Activated T-helper 9 cell treated with anti-CD3 and anti-CD28 coated beads, Interleukin-2, amount 50 U/mL, for 16 hours (primary cell): ENCODE measurements at places on chromosomes 2 and 18.

- DNase-seq: no peak
Observed at GRCh38 chr2:118535171-118535817, 312.2 kb downstream of the EN1 start.

- no peak for DNase-seq
Observed at GRCh38 chr18:23529604-23530003, 26.3 kb downstream of the RMC1 start.

- DNase-seq: no peak
Observed at GRCh38 chr2:233989221-233989858, 61.2 kb upstream of the SPP2 start.

GRCh38 chr18:31248783-31249521 is 69.0 kb upstream of the DSG1 start:
- DNase-seq: no peak

DNA sequence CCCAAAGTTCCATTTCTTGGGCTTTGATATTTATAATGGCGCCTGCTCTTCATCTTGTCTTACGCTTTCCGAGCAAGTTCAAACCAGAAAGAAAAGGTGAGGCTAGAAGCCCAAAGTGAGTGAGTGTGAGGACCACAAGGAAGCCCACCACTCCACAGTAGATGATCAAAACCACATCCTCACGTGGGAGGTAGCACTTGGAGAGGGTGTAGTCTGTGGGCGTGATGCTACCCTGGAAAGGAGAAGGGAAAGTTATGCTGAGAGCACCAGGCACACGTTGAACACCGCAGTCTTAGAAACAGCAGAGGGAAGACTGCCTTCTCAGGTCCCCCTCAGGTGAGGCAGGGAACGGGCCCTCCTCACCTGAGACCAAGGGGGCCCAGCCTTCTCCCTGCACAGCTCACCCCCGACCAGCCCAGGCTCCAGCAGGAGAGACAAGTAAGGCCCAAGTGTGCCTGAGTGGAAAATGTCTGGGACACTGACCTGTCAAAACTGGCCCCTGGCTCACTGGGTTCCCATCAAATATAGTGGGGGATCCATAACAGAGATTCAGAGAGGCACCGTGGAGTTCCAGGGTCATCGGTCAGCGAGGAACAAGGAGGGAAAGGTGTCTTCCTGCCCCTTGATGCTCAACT is 23.6 kb downstream of the MPPE1 start:
- DNase-seq: no peak

GRCh38 chr2:117330641-117331040 is 483.9 kb upstream of the DDX18 start:
- no peak for DNase-seq

DNA sequence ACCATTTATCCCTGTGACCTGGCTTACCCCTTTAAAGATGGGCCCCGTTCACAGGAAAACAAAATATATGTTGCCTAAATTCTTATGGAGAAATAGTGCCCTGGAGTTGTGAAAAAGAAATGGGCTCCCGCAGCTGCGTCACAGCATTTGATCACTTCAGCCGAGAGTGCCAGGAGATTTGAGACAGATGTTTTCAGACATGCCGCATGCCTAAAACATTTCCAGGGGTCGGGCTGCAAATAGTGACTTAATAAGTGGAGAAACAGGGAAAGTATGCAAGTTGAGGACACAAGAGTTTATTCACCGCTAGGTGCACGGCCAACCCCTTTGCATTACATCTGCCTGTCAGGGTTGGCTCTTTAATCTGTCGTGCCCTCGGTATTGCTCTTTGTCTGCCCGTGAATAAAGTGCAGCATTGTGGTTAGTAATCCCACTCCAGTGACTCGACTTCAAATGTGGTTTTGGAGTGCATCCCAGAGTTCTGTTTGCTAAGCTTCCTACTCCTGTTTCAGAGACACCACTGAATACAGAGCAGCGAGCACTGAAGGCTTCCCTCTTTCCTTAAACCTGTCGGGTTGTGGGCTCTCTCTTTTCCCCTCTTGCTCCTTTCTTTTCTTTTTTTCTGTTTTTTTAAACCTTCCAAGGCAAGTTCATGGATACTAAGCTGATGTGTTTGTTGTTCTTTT is 187.5 kb downstream of the LTBP1 start:
- no peak for DNase-seq

- DNase-seq: no peak
Observed at GRCh38 chr18:48228301-48228715, 180.9 kb downstream of the ZBTB7C start.

- DNase-seq: no peak
Observed at GRCh38 chr2:186868344-186868743, 19.4 kb upstream of the ZSWIM2 start.

DNA sequence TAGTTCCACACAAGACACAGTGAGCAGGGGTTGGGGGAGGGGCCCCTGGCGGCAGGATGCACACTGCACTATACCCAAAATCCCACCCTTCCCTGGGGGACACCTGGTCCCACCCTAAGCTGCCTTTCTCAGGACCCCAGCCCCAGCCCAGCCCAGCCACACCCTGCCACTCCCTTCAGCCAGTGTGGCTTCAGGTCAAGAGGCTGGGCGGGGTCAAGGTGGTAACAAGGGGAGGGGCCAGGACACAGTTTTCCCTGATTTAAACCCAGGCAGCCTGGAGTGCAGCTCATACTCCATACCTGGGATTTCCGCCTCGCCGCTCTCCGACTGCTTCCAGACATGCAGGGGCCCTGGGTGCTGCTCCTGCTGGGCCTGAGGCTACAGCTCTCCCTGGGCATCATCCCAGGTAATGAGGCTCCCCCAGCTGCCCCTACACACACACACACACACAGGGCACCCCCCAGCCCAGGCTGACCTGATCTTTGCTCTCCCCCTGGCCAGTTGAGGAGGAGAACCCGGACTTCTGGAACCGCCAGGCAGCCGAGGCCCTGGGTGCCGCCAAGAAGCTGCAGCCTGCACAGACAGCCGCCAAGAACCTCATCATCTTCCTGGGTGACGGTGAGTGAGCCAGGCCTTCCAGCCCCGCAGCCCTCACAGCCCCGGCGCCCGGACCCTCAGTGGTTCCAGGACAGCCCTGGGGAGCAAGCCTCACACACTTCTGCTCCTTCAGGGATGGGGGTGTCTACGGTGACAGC is at the start of gene ALPG:
TSS of gene ALPG (plus strand) at position 289 of the 755 bp plus-strand sequence. CDS start at position 340, 51 bp downstream.
- DNase-seq: no peak

- no peak for DNase-seq
Observed at GRCh38 chr2:9280224-9280623, 73.6 kb downstream of the ASAP2 start.

DNA sequence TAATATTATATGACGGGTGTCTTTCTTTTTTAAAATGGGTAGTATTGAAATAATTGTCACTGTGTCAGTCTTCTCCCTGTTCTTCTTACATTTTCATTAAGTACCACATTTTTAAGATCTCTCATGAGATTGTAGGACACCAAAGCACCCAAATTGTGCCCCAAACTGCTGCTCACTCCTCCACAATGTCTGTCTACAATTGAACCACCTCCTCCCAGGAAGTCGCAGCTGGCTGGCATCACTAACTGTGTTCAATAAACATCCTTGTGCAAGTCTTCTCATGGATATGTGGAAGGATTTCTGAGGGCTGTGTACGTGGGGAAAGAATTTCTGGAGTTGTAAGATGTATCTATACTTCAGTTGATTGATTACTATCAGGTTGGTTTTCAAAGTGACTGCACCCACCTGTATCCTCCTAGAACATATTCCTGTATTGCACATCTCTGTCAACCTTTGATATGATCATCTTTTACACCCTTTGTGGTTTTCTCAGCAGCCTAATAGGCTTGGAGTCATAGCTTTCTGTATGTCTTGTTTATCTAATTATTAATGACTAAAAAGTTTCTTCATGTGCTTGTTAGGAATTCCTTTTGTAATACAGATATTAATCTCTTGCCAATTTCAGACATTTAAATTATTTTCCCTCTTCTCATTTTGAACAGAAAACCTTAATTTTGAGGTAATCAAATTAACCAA is 774.9 kb downstream of the RNF144A start:
- no peak for DNase-seq

GRCh38 chr2:17911491-17912260 is 33.2 kb downstream of the KCNS3 start:
- DNase-seq: no peak

DNA sequence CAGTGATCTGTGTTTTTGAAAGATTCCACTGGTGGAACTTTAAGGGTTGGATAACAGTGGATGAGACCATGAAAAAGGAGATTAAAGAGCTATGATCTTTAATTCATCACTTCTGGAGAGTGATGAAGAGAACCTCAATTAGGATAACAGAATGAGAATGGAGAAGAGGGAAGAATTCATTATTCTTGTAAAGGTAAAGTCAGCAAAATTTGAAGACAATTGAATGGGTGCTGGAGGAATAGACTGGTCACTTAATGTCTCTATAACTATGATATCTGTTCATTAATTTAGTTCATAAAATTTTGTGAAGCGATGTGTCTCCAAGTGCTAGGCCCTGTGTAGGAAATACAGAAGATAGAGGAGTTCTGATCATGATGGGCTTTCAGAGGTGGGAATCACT is 1013.2 kb upstream of the FANCL start:
- DNase-seq: no peak

DNA sequence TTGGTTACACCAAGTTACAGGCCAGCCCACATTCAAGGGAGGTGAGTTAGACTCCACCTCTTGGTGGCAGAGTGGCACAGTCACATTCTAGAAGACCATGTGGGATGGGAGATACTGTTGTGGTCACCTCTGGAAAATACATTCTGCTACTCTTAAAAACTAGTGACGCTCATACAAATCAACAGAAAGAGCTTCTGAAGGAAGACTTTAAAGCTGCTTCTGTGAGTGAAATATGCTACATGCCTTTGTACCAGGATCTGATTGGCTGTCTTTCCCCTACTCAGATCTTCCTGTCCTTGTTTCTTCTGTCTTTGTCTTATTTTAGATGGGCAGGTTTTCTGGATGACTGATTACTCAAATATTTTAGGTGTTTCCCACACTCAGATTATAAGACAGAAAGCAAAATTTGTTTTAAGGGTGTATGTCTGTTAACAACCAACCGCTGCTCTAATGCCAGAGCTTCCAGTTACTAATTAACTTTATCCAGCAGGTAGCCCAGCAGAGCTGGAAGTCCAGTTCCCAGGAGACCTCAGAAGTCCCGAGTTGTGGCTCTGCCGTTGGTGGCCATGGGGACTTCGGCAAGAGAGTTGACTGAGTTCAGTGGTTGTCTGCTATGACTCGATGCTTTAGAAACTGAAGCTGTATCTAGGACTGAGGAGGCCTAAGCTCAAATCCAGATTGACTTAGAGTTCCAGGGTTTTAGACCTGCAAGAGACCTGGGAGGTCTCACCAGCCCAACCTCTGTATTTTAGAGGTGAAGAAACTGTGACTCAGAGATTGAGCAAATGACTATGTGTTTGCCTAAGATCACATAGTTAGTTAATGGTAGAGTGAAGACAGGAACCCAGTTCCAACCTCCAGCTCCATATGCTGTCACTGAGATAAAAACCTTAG is 7.4 kb downstream of the IL1R2 start:
- no peak for DNase-seq

DNA sequence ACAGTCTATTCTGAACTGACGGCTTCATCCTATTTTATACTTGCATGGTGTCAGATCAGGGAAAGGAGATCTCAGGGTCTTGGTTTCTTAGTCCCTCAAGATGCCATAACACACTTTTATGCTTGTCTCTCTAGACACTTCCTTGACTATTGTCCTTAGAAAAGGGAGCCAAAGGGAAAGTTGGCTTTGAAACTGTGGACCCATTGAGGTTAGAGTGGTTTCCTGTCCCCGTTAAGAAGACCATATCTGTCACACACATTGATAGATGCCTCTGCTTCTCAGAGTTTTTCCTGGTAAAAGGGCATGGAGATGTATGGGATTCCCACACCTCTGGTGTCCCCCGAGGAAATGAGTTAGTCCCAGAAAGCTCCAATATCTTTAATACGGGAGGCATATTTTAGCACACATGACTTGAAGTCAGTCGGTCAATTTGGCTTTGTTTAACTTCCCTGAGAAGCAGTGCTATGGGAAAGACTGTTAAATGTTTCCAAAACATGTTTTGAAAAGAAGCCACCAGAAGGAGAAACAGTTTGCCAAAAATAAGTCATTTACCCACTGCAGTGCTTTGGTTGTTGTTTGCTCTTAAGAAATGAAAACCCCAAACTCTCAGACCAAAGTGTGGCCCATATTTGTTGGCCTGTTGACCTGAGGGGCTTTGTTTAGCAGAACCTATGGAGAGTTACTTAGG is 133.4 kb upstream of the CXCR4 start:
- DNase-seq: no peak

- DNase-seq: no peak
Observed at GRCh38 chr2:33073018-33073417, 126.3 kb downstream of the LTBP1 start.

GRCh38 chr2:106115250-106115649 is 78.9 kb downstream of the UXS1 start:
- no peak for DNase-seq

DNA sequence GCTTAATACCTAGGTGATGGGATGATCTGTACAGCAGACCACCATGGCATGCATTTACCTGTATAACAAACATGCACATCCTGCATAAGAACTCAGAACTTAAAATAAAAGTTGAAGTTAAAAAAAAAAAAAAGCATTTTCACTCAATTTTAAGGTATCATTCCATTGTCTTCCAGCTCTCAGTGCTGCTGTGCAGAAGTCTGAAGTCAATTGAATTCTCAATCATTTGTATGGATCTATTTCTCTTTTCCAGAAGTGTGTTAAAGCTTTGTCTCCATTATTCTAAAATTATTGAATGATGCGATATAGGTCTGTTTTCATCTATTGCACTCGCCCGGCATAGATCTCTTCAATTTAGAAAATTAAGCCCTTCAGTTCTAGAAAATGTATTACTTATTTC is 202.5 kb upstream of the EPAS1 start:
- no peak for DNase-seq

DNA sequence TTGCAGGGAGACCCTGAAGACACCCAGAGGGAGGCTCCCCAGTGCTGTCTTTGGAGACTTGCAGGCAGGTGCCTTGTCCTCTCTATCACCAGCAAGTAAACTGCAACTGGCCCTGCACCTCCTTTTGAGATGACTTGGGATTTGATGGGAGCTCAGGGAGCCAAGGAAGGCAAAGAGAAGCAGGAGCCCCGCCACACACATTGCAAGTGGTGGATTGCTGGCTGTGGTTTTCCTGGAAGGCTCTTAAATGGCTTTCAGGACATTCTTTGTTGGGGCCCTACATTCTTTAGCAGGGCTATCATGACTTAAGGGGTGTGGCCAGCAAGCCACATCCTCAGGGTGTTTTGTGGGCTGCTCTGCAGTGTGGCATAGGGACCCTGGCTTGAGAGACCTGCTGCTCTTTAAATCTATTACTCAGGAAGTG is 39.9 kb upstream of the CDC42EP3 start:
- no peak for DNase-seq

DNA sequence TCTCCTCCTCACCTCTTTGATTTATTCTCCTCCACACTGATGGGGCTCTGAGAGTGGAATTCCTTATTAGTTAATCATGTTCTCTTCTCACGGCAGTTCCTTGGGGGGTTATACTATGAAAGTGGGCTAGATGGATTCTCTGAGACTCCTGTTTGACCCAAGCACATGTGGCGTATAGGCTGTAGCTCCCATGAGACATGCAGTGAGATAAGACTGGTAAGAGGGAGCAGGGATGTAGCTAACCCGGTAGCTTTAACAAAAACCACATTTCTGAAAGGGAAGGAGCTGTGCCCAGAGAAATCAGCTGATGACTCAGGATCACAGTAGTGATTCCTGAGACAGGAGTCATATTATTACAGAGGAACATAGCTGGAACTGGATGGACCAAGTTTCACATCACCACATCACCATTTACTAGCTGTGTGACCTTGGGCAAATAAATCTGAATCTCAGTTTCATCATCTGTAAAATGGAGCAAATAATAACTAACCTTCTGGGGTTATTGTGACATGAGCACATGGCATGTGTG is 82.9 kb downstream of the CRIM1 start:
- no peak for DNase-seq
